Lung (tissue), 17 donors: ENCODE measurements at places on chromosomes 12 and 14. TPM values are rescaled to one million over a fixed set of nuclear protein-coding genes. Genes with fewer than 3 reads are reported as not detected.

PPP4R4 gene
- total RNA-seq, result 25.9 TPM

AKAP3 gene
- 2.4 TPM for total RNA-seq

GALNT6 gene
- total RNA-seq, result 36.0 TPM

ACOT4 gene
- total RNA-seq, result 0.60 TPM

RND1 gene
- 5.3 TPM for total RNA-seq

SERPINA9 gene
- total RNA-seq, result not detected

TAS2R42 gene
- total RNA-seq, result not detected

SPIC gene
- total RNA-seq, result not detected

HOXC12 gene
- not detected for total RNA-seq

SSPN gene
- 11.4 TPM for total RNA-seq

DPPA3 gene
- not detected for total RNA-seq

CLEC2A gene
- not detected for total RNA-seq

DNA sequence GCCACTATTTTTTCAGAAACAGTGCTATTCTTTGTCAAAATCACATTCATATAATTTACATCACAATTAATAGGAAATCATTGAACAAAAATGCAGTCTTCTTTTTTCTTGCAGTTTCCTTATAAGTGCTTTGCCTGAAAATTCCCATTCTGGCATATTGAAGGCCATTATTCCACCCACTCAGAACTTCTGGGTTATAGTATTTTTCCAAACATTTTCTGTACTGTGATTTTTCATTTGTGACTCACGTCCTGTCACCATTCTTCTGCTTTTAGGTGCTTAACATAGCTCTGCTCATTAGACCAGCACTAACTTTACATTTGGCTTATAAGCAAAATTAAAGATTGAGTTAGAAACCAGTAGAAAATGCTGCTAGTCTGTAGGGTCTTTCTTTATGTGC, 241.0 kb upstream of the NPAS3 start:
- no peak for DNase-seq

GRCh38 chr12:93571365-93571924, 1.0 kb upstream of the SOCS2 start:
- DNase-seq, result peak; percentile 89

- no peak for DNase-seq
These were observed 4.3 kb upstream of the TRAF3 start for GRCh38 chr14:102772781-102773570.

DNA sequence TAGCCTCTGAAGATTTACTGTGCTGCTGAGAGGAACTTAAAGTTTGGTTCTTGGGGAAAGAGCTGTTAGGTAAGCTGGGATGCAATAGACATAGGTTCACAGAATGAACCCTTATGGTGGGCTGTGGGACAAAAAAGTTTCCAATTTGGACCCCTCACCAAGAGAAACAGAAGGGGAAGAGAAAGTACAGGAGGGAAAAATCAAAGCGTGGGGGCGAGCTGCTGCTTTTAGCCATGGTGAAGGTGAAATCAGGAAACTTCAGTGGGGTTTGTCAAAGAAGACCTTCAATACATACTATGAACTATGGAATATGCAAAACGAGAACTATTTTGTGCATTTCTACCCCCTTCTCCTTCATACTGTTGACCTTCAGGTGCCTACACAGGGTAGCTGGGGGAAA, 10.6 kb upstream of the NINJ2 start:
- DNase-seq, result no peak

DNA sequence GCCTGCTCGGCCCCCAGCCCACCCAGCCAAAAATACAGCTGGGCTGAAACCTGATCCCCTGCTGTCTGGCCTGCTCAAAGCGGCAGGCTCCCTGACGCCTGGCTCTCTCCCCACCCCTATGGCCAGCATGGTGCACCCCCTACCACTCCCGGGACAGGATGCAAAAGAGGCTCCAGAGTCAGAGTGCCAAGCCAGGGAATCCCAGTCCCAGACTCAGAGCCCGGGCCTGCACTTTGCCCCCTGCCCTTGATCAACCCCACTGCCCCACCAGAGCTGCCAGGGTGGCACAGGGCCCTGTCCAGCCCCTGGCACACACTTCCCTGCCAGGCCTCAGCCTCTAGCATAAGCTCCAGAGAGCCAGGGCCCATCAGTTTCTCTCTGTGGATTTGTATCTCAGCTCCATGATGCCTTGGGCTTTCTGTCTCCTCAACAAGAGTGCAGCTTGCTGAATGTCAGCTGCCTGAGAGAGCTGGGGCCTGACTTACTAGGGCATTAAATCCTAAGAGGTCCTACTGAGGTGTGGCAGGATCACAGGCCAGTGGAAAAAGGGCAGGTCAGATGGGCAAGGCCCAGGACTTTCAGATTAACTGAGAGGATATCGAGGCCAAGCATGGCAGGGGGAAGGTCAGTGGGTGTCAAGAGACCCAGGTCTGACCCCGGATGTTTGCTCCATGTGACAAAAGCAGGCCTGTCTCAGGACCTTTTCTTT, 13.9 kb downstream of the ACVRL1 start:
- DNase-seq, result peak; percentile 55

GRCh38 chr14:44935155-44935554, 26.6 kb downstream of the KLHL28 start:
- DNase-seq, result no peak

DNA sequence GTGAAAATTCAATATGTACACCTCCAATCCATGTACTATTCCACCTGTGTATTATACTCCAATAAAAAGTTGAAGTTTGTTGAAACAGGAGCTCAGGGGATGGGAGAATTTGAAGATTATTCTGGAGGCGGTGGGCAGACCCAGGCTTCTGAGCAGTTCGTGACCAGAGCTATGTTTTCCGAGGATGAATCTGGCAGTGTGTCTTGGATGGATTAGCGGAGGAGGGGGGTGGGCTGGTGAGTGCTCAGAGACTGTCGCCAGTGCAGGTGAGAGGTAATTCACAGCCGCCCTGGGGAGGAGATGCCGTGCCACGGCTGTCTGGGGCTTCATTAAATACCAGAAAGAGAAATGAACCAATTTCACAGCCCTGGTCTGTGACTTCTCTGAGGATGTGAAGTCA, 283.0 kb upstream of the RTL1 start:
- DNase-seq, result no peak

DNA sequence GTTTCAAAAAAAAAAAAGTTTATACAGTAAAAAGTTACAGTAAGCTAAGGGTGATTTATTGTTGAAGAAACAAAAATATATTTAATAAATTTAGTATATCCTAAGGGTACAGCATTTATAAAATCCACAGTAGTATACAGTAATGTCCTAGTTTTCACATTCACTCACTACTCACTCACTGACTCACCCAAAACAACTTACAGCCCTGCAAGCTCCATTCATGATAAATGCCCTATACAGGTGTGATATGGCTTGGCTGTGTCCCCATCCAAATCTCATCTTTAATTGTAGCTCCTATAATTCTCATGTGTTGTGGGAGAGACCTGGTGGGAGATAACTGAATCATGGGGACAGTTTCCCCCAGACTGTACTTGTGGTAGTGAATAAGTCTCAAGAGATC, 61.7 kb downstream of the TC2N start:
- no peak for DNase-seq

DNA sequence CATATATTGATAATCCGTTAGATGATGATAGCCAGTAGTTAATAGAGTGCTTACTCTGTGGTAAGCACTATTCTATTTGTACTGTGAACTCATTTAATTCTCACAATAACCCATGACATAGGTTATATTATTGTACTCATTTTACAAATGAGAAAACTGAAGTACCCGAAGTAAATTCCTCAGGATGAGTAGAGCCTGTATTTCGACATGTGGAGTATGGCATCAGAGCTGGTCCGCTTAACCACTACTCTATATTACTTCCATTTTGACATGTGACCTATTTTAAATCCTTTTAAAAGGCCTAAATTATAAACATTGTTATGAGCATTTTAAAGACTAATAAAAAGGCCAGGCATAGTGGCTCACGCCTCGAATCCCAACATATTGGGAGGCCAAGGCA, 8.0 kb upstream of the RAP1B start:
- no peak for DNase-seq

- no peak for DNase-seq
These were observed 19.5 kb downstream of the C14orf132 start for GRCh38 chr14:96058576-96059200.

- DNase-seq, result peak; percentile 13
These were observed 423 bp downstream of the ALDH6A1 start for GRCh38 chr14:74083784-74084276.

DNA sequence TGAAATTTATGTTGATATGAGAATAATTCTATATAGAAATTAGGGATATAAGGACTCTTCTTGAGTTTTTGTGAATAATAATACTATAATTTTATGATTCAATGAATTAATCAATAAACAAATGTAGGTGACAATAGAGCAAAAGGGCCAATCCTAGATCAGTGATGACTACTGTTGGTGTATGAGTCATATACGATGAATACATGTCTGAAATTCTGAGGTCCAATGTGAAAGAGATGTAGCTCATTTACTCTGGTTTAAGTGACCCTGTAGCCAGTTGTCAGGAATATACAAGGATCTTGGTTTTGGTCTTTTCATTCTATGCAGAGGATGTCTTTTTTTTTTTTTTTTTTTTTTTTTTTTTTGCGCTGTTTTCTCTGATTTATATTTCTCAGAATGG, 72.1 kb upstream of the RTL1 start:
- no peak for DNase-seq

DNA sequence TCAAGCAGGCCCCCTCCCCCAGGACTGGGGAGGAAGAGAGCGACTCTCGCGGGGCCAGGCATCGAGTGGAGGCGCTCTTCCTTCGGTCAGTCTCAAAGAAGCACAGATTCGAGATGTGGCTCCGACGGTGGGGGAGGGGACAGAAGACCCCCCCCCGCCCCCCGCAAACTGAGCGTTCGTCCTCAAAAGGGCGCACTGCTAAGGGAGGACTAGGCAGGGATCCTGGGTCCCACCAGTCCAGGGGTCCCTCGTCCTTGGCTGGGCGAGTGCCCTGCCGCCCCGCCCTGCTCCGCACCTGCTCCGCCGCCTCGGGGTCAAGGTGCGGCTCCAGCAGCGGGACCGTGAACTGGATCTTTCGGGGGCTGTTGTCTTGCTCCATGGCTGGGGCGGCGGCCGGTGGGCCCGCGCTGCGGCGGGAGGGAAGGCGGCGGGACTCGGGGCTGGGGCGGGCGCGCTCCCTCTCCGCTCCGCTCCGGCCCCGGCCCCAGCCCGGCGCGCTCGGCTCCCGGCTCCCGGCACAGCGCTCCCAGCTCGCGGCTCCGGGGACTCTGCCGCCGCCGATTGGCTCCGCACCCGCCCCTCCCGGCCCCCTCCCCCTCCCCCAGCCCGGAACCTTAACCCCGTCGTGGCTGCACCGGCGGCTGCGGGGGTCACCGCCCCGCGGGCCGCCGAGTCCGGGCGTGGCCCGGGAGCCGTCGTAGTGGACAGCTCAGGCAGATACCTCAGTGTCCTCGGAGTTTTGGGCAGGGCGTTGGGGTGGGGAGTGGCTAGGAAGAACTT, at the start of gene PPP1R1A:
Gene PPP1R1A, minus strand, starts transcription at position 550 of the 780 bp plus-strand sequence. Its CDS starts 171 bp downstream, at position 379.
- peak; percentile 34 for DNase-seq

- no peak for DNase-seq
These were observed 140.7 kb upstream of the PRICKLE1 start for GRCh38 chr12:42730291-42730690.

GRCh38 chr12:116389990-116390389, 112.5 kb upstream of the MED13L start:
- no peak for DNase-seq

DNA sequence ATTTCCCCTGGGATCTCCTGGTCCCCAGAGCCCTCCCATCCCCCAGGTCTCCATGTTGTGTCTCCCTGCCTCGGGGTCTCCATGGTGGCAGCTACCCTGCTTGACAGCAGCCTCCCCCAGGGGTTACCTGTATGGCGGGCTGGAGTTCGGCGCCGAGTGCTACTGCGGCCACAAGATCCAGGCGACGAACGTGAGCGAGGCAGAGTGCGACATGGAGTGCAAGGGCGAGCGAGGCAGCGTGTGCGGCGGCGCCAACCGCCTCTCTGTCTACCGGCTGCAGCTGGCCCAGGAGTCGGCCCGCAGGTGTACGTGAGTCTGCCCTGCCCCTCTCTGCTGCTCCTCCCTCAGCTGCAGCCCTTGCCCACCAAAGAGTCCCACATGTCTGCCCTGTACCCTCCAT, 80.9 kb downstream of the WSCD2 start:
- no peak for DNase-seq

DNA sequence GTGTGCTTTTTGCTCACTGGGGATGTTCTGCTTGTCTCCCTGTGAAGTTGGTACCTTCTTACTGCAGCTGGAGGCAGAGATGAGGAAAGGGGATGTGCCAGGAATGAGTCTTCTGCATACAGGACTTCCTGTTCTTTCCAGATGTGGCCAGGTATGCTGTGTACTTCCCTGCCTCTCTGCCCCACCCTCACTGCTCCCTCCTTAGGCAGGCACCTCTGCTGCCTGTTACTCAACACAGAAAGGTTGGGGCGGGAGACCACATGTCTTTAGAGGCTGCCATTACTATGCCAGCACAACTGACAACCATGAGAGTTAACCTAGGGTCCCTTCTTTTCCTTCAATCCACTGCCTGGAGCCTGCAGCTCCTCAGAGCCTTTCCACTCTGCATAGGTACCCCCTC, 2.0 kb upstream of the OAS3 start:
- DNase-seq, result no peak

- no peak for DNase-seq
These were observed 89.8 kb upstream of the LRIG3 start for GRCh38 chr12:59010118-59010517.

GRCh38 chr12:83893101-83893500, 1019.5 kb downstream of the SLC6A15 start:
- no peak for DNase-seq

DNA sequence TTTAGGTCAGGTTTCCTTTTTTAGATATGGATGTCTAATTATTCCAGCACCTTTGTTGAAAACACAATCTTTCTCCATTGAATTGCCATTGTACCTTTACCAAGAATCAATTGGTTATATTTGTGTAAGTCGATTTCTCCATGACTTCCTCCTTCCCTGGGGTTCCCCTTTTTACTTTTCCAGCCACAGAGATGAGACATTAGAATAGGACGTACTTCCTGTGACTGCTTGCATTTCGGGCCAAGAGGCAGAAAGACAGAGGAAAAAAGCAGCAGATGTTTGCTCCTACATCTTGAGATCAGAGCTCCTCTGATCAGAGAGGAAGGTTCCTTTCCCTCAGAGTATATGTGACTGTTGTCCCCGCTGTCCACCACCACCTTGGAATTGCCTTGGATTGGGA, 453.7 kb upstream of the RGS6 start:
- DNase-seq, result no peak

GRCh38 chr12:51172515-51173431, at the start of gene TFCP2:
TFCP2 (minus strand) TSS chr12:51173135; CDS start chr12:51172422, 713 bp downstream.
- peak; percentile 97 for DNase-seq
